Activated CD4-positive, alpha-beta T cell treated with anti-CD3 and anti-CD28 coated beads for 24 hours (primary cell): ENCODE measurements at places on chromosomes 12 and 14.

- no peak for DNase-seq
Measured at GRCh38 chr14:20750194-20750593, 4.5 kb downstream of the EDDM3A start.

- no peak for DNase-seq
Measured at GRCh38 chr14:67815573-67816225, 691 bp downstream of the ZFYVE26 start.

GRCh38 chr12:95582230-95583058, 31.2 kb upstream of the USP44 start:
- DNase-seq = no peak

DNA sequence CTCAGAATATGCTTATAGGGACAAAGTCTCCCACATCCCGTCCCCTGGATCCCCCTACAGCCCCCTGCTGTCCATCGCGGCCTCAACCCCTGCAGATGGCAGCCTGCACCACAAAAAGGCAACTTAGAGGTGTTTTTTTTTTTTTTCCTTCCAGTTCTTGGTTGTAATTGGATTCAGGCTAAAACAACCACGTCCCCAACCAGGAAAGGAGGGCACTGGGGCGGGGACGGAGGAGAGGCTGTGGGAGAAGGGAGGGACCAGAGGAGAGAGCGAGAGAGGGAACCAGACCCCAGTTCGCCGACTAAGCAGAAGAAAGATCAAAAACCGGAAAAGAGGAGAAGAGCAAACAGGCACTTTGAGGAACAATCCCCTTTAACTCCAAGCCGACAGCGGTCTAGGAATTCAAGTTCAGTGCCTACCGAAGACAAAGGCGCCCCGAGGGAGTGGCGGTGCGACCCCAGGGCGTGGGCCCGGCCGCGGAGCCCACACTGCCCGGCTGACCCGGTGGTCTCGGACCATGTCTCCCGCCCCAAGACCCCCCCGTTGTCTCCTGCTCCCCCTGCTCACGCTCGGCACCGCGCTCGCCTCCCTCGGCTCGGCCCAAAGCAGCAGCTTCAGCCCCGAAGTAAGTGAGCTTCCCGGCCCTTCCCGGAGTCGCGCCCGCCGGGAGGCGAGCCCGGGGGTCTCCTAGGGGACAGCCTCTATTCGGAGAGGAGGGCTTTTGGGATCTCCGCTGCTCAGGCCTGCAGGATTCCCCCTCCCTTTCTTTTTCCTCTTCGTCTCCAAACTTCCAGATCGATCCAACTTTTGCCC, at the start of gene MMP14:
MMP14 (plus strand) TSS at position 285 of the 813 bp plus-strand sequence; CDS start at position 518, 233 bp downstream.
- DNase-seq = no peak

- DNase-seq = no peak
Measured at GRCh38 chr14:21987937-21988336, 314.3 kb upstream of the OR4E1 start.

DNA sequence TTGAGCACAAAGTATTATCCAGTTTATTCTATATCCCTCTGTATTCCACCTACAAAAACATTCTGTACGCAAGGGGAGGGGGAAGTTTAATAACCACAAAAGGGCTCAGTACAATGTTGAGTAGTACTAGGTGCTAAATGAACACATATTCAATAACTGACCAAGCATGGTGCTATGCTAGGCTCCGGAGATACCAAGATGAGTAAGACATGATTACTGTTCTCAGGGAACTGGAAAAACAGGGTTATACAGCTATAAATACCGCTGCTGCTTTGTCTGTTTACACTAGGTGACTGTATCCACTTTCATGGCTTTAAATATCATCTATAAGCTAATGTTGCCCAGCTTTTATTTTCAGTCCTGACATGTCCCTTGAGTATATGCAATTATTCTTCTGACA, 135.8 kb downstream of the INSM2 start:
- no peak for DNase-seq

GRCh38 chr12:5907807-5908206, 37.3 kb downstream of the ANO2 start:
- no peak for DNase-seq

- DNase-seq = no peak
Measured at GRCh38 chr12:5083955-5084849, 40.5 kb downstream of the KCNA5 start.
